Upper lobe of right lung (tissue), 1 donor: ENCODE measurements at places on chromosomes 7 and 10. TPM values are rescaled to one million over a fixed set of nuclear protein-coding genes. Genes with fewer than 3 reads are reported as not detected.
A peak's percentile ranks its signal among the peaks of the same experiment; 100 is the strongest.

DNA sequence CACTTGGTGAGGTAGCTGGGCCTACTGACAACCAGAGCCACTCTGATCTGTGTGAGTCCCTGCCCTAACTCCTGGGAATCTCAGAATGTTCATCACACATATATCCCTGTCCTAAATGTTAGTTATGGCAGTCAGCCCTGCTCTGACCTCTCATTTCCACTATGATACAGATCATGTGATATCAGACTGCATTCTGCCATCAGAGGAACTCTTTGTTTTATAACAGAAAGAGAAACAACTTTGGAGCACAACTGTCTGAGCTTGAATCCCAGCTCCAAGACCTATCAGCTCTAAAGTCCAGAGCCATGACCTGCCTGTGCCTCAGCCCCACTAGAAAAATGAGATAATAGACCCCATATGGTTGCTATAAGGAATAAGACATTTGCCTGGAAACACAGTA lies 54.6 kb upstream of the ABCB4 start:
- H3K4me3 ChIP-seq, result no peak overlapping the region
- H3K36me3 ChIP-seq, result no peaks in the 10 kb centered on the region
- no peak overlapping the region for H3K27ac ChIP-seq
- H3K4me1 ChIP-seq, result no peaks in the 10 kb centered on the region
- no peaks in the 10 kb centered on the region for H3K27me3 ChIP-seq

- no peaks in the 10 kb centered on the region for H3K36me3 ChIP-seq
- H3K4me3 ChIP-seq, result no peak overlapping the region
- no peaks in the 10 kb centered on the region for H3K4me1 ChIP-seq
- DNase-seq, result no peak
- no peak overlapping the region for H3K27ac ChIP-seq
Measured at GRCh38 chr7:37718585-37718984, 35.0 kb downstream of the GPR141 start.

DNA sequence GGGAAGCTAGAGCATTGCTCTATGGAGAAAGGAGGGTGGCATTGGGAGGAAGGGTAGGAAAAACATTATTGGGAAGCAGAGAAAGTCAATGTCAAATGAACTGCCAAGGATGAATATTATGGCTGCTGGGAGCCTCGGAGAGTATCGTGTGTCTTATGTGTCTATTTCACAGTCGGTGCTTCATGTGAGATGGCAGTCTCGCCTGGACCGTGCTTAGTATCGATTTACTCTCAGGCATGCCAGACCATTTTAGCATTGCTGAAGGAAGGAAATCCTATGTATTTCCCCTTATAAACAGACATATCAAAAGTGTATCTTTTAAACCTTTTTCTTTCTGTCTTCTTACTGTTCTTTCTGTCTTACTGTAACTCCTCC lies 612.6 kb downstream of the AUTS2 start:
- H3K27me3 ChIP-seq, result no peaks in the 10 kb centered on the region
- H3K4me3 ChIP-seq, result no peak overlapping the region
- no peak overlapping the region for H3K27ac ChIP-seq
- no peak for DNase-seq
- no peaks in the 10 kb centered on the region for H3K4me1 ChIP-seq

Gene AOAH
- total RNA-seq, result 20.8 TPM

- peaks cover 91% of the 10 kb centered on the region for H3K4me1 ChIP-seq
- no peak for DNase-seq
- H3K27me3 ChIP-seq, result no peaks in the 10 kb centered on the region
- peak overlapping the region; percentile 55 for H3K27ac ChIP-seq
Measured at GRCh38 chr10:124705817-124706461, 38.2 kb downstream of the FAM53B start.

Gene PYROXD2
- total RNA-seq, result 13.0 TPM

Gene ICA1
- total RNA-seq, result 27.0 TPM

DNA sequence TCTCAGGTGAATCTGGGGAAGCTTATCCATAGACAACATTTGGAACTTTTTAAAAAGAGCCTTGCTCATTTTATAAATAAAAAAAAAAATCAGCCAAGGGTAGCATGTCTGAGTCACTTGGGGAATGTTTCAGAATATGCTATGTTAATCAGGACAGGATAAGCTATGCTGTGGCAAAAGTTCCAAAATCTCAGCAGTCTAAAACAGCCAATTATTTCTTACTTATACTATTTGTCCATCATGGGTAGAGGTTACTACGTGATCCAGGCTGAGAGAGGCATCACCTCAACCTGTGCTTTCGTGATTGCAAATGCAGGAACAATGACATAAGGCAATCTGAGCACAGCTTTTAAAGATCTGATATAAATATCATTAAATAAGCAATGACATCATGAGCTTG lies 6.5 kb downstream of the SLC13A1 start:
- DNase-seq, result no peak
- H3K27me3 ChIP-seq, result no peaks in the 10 kb centered on the region
- no peaks in the 10 kb centered on the region for H3K4me1 ChIP-seq
- no peaks in the 10 kb centered on the region for H3K36me3 ChIP-seq
- H3K4me3 ChIP-seq, result no peak overlapping the region
- H3K27ac ChIP-seq, result no peak overlapping the region

Gene NME8
- total RNA-seq, result 2.1 TPM

GRCh38 chr7:132183781-132184380 lies 392.4 kb downstream of the PLXNA4 start:
- DNase-seq, result no peak
- no peaks in the 10 kb centered on the region for H3K36me3 ChIP-seq
- H3K27ac ChIP-seq, result no peak overlapping the region

DNA sequence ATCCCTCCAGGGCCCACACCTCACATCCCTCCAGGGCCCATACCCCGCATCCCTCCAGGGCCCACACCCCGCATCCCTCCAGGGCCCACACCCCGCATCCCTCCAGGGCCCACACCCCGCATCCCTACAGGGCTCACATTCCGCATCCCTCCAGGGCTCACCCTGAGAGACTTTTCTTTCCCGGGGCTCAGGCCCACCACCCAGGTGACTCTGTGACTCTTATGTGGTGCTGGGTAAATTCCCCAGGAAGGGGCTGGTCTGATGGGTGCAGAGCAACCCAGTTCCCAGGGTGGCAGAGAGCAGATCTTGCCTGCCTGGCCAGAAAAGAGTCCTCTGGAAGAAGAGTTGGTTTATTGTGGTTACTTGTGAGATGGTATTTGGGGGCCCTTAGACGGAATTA lies 290.7 kb downstream of the TCERG1L start:
- peak; percentile 41 for DNase-seq
- no peak overlapping the region for H3K4me3 ChIP-seq
- no peaks in the 10 kb centered on the region for H3K27me3 ChIP-seq
